ENCODE measurements at places on chromosomes 7 and 10.

GRCh38 chr7:36583318-36583717 is 141.0 kb downstream of the AOAH start:
- no peak for DNase-seq

DNA sequence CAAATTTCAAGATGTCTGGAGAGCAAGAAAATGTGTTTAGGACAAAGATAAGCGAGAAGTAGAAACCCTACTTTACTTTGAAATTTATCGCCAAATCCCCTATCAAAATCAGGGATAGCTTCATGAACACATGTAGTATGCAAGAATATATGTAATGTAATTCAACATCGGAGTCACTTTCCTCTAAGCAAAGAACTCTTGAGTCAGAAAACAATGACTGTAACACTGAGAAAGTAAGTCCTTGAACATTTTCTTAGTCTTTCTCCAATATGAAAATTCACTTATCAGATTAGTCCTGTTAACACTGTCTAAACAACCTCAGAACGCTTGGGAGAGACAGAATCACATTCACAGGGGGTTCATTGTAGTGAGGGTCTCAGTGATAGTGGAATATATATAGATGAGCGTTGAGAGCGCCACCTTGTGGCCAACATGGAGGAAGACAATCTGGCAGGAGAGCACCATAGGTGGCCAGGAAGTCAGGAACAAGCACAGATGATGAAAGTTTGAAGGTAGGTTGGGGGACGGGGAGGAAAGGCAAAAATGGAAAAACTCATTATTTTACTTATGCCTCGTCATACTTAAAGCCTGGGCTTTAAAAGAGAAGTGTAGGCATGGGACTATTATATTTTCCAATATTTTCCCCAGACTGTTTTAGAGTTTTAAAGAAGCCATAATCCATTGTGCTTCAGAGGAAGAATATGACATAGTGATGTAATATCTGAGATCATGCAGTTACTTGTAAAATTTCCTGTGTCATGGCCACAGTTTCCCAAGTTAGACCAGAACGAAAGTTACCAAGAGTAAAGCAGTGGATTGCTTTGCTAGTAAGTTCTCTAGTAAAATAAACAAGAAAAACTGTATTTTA is 115.5 kb upstream of the GNAI1 start:
- peak; percentile 2 for DNase-seq

DNA sequence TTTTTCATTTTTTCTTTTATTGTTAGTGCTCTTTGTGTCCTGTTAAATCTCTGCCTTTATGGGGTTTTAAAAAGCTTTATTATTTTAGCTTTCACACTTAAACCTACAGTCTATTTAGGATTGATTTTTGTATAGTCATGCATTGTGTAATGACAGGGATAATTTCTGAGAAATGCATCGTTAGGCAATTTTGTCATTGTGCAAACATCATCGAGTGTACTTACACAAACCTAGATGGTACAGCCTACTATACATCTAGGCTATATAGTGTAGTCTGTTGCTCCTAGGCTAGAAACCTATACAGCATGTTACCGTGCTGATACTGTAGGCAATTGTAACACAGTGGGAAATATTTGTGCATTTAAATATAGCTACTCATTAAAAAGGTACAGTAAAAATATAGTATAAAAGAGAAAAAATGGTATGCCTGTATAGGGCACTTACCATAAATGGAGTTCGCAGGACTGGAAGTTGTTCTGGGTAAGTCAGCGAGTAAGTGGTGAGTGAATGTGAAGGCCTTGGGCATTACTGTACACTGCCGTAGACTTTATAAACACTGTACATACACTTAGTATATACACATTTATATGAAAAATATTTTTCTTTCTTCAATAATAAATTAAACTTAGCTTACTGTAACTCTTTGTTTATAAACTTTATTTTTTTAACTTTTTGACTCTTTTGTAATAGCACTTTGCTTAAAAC is 16.0 kb downstream of the UBE2D1 start:
- DNase-seq, result no peak

GRCh38 chr7:34100661-34101060 is 195.3 kb downstream of the BMPER start:
- DNase-seq, result no peak

DNA sequence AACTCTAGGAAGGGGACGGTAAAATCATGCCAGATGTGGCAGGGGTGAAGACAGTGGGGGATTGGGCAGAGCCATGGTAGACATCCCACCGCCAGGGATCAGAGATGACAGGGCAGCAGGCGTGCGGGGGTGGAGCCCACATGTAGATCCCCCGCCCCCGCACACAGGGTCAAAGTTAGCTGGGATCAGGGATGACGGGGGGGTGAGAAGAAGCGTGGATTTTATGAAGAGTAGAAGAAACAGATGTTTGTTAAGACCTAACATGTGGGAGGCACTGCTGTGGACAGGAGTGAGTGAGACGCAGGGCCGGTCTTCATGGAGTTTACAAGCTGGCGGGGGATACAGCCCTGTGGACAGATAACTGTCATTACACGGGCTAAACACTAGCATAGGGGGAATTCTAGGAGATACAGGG is 154.0 kb upstream of the KLF14 start:
- DNase-seq, result no peak

DNA sequence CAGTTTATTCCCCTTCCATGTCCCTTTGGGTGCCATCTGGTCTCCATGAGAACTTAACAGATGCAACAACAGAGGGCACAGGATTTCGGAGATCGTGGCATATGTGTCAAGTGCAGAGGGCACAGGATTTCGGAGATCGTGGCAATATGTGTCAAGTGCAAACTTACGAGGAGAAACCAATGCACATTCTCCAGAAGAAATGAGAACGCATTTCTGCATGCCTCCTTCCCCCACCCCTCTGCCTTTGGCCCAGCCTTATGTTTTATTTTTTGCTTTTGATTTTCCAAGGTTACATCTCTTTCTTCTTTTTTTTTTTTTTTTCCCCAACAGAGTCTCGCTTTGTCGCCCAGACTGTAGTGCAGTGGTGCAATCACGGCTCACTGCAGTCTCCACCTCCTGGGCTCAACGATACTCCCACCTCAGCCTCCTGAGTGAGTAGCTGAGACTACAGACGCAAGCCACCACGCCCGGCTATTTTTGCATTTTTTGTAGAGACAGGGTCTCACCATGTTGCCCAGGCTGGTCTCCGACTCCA is 586 bp upstream of the ANKRD26 start:
- no peak for DNase-seq

DNA sequence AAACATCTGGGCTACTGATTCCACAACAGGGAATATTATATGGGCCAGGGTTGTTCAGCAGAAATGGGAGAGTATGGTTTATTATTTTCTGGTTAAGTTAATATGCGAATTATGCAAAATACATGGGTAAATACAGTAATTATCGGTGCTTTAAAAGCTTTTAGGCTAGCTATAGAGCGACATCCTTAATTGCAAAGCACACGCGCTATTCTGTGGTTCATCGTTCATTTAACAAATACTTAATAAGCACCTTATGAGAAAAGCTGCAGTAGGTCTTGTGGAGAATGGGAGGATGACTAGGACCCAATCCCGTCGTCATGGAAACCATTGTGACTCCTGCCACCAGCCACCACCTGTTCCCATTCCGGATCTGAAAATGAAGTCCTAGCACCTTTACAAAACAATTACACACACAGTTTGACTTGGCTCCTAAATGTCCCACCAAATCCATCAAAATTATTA is 623 bp upstream of the CEP41 start:
- DNase-seq, result no peak

GRCh38 chr7:90320801-90321494 is at the start of gene FAM237B:
Gene FAM237B (minus strand): TSS chr7:90321304. CDS start chr7:90319748, 1,556 bp downstream.
- no peak for DNase-seq

- DNase-seq, result no peak
These were observed 58.0 kb downstream of the LSMEM1 start for GRCh38 chr7:112538726-112539255.

- no peak for DNase-seq
These were observed 662.6 kb upstream of the IGFBP3 start for GRCh38 chr7:46583656-46584055.

DNA sequence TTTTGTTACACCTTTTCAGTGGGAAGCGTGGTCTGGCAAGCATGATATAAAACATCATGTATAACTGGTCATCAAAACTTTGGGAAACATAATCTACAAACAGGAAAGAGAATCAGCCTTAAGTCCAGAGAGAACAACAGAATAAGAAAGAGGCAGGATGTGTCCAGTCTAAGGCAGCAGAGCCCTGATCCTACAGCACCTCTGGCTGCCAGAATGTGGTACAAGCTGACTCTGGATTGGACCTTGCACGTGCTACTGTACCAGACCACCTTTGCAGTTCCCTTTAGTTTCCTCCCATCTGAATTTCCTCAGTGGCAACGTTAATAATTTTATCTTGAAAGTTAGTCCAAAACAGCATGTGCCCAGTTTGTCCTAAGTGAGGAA is 824.6 kb upstream of the IGFBP3 start:
- no peak for DNase-seq

DNA sequence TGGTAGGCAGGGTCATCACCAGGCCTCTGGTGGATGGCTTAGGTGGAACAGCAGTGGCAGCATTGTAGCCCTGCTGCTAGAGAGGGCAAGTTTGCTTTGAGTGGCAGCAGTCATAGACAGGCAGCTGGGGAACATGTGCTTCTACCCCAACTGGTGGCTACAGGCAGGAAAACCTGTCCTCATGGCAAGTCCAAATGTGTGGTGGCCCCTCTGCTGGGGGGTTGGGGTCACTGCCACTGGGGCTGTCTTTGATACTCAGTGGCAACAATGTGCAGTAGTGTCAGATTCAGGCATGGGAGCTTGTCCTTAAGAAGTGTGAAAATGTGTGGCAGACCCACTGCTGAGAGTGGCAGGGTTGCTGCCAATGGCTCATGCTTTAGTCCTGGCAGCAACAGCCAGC is 186.2 kb upstream of the NPSR1 start:
- DNase-seq, result no peak

DNA sequence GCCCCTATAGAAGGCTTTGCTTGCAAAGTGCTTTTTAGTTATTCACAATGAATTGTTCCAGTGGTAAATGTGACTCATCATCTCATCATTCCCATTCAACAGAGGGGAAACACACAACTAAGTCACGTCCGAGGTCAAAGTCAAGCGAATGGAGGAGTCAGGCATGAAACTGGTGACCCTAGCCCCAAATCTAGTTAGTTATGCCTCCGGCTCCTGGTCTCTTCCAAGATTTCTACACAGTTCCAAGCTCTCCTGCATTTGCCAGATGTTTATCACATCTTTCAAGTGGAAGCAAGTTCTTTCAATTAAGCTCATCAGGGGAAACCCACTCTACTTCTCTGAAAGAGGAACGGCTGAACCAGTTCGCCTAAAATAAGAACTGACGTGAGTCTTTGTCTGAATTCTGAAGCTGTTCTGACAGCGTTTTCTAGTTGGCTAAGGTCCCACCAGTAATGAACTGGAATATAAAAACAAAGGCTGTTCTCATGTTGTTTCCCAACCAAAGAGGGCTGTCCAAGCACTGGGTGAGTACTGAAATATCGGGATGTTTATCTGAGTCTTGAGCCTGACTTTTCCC is 140.9 kb upstream of the NRBF2 start:
- no peak for DNase-seq

DNA sequence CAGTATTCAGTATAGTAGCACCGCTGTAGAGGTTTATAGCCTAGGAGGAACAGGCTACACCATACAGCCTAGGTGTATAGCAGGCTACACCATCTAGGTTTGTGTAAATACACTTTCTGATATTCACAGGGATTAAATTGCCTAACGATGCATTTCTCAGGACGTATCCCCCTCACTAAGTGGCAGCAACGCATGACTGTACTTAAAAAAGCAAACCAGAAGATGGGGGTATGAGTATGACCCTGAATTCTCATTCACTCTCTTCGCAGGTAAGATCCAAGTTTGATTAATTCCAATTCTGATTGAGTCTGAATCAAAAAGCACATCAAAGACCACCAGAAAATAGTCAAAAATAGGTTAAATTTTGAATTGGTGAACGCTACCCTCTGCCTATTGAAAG is 972 bp downstream of the ORC5 start:
- DNase-seq, result no peak

DNA sequence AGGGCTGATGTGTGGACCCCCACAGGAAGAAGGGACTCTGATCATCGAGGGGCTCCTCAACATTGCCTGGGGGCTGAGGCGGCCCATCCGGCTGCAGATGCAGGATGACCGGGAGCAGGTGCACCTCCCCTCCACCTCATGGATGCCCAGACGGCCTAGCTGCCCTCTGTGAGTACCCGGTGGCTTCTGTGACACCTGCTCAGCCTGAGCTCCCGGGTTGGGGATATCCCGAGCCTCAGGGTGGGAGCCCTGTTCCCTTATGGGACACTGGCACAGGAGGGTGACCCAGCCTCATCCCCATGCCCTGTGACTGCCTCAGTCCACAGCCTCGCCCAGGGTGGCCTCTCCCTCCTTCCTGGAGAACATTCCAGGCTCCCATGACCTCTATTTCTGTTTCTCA is 3.9 kb upstream of the DEPP1 start:
- DNase-seq, result no peak

GRCh38 chr7:30752979-30753378 is 1.0 kb downstream of the INMT start:
- DNase-seq, result no peak

Data from stimulated activated CD8-positive, alpha-beta memory T cell treated with anti-CD3 and anti-CD28 coated beads, Interleukin-4, amount 100 ng/mL, for 1 hour (primary cell).